ENCODE measurements at places on chromosomes 4 and X. TPM values are rescaled to one million over a fixed set of nuclear protein-coding genes. Genes with fewer than 3 reads are reported as not detected.

The UCP1 gene
- not detected for total RNA-seq

GRCh38 chr4:151304226-151304625, 21.2 kb downstream of the SH3D19 start:
- no peak for DNase-seq

- DNase-seq = no peak
Observed at GRCh38 chr4:3637326-3638016, 105.2 kb upstream of the LRPAP1 start.

GRCh38 chrX:41043674-41044345, 41.4 kb upstream of the USP9X start:
- DNase-seq = no peak
